ENCODE measurements at places on chromosomes 2 and 18.

DNA sequence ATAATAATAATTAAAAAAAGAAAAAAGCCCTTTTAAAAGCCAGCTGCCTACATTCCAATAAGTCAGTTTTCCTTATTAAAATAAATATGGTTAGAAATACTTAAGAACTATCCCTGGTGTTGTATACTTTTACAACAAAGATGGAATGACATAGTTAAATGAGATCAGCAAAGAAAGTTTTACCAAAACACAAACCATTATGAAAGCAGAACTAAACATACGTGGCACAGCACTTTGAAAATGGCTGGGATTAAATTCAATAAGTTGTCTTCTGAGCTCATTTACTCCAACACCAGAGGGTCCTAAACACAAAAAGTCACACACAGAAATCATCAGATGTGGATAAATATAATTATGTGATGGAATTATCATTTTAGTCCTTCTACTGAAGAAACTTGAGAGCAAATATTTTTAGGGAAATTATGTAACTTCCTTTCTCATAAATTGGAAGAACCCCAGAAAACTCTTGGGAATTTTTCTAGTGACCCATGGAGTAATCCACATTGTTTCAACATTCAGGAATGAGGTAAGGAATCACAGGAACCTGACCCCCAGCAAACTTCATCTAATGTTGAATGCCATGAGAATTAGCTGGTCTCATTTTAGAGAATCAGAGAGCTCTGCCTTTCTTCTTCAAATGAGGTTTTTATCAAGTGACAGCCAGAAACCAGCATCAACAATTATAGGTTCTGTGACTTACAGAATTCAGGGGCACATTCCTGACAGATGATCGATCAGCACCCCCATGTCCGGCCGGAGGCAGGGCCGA, 11.5 kb upstream of the TMEM237 start:
- DNase-seq = no peak

DNA sequence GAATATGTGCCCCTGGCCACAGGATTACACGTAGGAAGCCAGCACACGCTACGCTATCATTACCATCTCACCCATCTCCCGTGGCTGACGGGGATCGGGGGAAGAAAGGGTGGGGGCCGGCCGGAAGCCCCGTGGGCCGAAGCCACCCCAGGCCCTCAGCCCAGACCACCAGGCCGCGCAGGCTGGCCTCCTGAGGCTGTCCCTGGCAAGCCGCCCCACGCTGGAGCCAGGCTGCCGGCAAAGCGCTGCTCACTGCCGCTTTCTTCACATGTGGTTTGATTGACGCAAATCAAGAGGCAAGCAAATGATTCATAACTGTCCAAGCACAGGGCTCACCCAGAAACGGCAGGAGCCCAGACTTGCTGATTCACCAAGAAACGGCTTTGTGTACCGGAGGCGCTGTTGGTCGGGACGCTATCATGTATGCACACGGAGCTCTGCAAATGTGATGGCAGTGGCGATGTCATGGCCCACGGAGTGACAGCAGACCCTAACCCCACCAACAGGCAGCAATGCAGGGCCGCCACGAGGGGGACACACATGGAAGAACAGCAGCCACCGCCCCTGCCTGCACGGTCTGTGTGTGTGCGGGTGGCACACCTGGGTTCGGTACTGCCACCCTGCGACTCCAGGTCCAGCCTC, 125.7 kb downstream of the HDAC4 start:
- no peak for DNase-seq

DNA sequence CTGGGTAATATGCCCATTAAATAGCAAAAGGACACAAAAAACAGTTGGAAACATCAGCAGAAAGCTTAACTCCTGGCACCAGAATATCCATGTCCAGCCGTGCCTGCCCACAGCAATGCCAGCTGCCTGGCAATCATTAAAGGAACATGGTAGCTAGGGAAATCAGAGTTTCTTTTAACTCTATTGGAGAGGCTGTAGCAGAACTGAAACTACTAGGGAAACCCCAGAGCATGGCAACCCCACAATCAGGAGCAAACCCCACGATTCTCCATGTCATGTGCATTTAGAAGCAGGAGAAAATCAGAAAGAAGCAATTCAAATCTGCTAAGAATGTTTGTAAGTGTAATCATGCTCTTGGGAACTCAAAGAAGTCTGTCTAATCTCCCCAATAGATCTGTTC, 409.0 kb upstream of the SMIM21 start:
- DNase-seq = no peak

- no peak for DNase-seq
These were observed 1.3 kb downstream of the VWA3B start for GRCh38 chr2:98088261-98088660.

- no peak for DNase-seq
These were observed 141.3 kb downstream of the NCK2 start for GRCh38 chr2:105886029-105886454.

DNA sequence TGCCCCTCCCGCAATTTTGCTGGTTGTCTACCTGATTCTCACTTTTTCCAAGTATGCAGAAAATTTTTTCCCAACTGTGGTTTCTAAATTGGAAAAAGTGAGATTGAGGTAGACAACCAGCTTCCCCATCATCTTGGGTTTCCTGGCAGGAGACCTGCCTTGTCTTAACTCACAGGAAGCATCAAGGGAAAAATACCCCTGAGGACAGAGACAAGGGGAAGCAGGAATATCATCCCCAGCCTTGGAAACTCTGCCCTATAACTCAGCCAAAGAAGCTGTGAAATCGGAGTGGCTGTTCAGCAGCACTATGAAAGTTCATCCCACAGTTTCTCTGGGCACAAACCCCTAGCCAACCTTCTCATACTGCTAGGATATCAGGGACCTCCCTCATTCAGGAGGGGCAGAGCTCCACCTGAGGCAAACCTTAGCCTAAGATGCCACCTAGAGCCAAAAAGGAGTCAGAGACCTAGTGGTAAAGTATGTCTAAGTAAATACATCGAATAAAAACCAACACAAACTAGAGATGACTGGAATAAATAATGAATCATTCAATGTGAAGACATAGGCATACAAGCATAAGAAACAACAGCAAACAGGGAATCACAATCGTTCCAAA, 68.2 kb downstream of the ZSWIM2 start:
- no peak for DNase-seq

- no peak for DNase-seq
These were observed 316.9 kb downstream of the CDH2 start for GRCh38 chr18:27860011-27860410.

- DNase-seq = no peak
These were observed 451.1 kb upstream of the TRIB2 start for GRCh38 chr2:12265646-12266045.

DNA sequence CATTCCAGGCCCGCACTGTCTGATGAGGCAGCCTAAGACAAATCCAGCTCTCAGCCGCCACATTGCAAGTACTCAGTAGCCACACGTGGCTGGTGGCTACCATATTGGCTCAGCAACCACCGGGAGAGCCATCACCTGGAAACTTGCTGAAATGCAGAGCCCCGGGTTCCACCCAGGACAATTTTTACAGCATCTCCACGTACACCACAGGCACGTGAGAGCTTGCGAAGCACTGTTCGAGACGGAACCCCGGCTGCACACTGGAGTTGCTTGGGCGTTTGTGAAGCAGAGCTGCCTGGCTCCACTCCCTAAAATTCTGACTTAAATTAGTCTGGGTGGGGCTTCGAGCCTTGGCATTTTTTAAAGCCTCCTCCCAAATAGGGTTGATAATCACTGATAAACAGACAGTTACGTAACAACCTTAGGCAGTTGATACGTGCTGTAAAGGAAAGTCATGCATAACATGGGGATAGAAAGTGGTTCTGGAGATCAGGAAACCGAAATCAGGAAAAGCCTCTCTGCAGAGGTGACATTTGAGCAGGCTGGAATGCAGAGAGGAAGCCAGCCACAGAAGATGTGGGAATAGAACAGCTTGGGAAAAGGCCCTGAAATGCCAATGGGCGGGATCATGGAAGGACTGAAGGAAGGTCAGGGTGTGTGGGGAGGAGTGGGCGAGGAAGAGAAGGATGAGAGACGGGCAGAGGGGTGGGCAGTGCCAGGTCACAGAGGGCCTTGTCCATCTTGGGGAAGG, 6.2 kb downstream of the ASAP2 start:
- DNase-seq = no peak

DNA sequence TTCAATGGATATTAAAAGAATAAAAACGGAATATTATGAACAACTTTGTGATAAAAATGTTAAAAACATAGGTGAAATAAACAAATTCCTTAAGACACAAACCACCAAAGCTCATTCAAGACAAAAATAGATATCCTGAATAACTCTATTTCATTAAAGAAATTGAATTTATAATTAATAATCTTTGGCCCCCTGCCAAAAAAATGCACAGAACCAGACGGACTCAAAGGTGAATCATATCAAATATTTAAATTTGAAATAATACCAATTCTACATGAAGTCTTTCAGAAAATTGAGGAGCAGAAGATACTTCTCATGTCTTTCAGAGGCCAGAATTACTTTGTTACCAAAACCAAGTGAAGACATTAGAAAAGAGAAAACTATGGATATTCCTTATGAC, 128.3 kb upstream of the KLHL29 start:
- DNase-seq = no peak

- no peak for DNase-seq
These were observed 26.6 kb upstream of the ACVR1 start for GRCh38 chr2:157902692-157903091.

GRCh38 chr2:17981936-17982335, 103.5 kb downstream of the KCNS3 start:
- no peak for DNase-seq

DNA sequence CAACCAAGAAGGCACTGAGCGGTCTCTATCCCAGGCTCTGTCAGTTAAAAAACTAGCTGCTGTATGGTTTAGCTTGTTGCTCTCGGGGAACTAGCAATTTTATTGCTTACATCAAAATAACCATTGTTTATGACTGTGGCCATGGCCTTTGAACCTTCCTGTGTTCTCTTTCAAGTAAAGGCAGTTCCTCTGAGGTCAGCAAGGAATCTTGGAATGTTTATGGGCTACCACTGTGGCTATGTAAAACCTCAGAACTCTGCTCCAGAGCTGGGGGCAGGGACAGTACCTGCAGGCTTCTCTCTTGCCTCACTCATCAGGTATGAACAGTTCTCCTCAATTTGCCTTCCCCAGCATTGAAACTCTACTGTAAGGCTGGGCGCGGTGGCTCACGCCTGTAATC, 416.0 kb upstream of the NETO1 start:
- no peak for DNase-seq

DNA sequence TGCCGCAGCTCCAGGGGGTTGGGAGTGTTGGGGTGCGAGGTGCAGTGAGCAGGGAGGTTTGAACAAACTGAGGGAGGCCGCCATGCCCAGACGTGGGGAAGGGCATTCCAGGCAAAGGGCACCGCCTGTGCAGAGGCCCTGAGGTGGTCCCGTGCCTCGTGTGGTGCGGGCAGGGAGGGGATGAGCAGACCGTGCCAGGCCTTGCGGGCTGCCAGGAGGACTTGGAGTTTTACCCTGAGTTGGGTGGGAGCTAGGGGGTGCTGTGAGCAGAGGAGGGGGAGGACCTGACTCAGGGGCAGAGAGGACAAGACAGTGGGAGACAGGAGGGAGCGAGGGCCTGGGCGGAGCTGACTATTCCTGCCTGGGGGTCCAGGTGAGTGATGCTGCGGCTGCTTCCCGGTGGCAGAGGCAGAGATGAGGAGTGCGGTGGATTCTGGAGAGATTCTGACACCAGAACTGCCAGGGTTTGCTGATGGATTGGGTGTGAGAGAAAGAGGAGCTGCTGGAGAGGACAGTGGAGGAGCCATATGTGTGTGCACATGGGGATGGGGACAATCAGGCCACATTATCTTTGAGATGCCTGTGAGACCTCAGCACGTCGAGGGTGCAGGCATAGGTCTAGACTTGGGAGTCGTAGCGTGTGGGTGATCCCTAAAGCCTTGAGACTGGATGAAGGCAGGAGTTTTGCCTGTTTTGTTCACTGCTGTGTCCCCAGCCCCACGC, 23.4 kb downstream of the ZAP70 start:
- DNase-seq = no peak

GRCh38 chr2:231923010-231923344, 3.2 kb downstream of the NPPC start:
- no peak for DNase-seq

- DNase-seq = no peak
These were observed 16.3 kb downstream of the THOC1 start for GRCh38 chr18:251572-251971.

DNA sequence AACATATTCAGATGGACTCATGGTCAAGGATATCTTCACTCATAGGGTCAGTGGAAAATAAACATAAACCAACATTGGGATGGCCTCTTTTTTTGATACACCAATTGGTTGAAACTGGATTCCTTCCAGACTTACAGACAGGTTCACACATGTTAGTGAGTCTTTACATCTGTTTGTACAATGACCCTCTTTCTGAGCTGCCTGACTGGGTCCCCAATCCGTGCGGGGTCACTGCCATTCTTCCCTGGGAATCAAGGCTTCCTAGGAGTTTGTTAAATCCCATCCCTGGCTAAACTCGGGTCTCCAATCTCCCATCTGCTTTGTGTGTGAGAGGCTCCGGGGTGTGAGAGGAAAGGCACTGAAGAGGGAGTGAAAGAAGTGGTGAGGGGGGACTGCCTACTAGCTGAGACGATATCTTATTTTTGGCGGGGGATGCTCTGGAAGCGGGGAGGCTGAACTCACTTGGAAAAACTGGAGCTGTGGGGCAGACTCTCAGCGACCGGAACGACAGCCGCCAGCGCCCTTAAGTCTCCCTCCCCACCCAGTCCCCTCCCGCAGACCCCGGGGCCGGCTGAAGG, 487 bp downstream of the STARD6 start:
- no peak for DNase-seq

- DNase-seq = no peak
These were observed 1548.8 kb upstream of the LRRTM1 start for GRCh38 chr2:81853341-81853740.

DNA sequence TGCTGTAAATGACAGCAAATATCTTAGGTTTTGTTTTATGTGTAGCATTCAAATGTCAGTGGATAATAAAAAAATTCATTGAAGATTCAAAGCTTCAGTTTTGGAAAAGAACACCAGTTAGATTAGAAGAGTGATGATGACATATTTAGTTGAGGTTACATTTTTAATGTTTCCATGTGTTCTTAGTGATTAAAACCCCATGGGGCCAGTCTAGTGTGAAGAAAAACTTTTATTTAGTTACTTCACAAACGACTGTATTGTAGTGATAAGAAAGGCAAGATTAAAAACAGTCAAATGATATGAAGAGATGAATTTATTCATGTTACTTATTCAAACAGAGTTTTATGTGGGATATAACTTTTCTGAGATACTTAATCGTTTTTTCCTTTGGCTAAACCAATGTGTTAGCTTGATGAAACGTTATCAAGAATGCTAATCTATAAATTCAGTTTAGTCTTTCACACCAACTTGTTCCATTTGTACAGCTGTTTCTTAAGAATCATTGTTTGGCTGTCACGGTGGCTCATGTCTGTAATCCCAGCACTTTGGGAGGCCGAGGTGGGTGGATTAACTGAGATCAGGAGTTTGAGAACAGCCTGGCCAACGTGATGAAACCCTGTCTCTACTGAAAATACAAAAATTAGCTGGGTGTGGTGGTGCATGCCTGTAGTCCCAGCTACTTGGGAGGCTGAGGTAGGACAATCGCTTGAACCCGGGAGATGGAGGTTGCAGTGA, 11.6 kb downstream of the BMPR2 start:
- no peak for DNase-seq
